ENCODE measurements at places on chromosomes 6 and 20. TPM values are rescaled to one million over a fixed set of nuclear protein-coding genes. Genes with fewer than 3 reads are reported as not detected.

DNA sequence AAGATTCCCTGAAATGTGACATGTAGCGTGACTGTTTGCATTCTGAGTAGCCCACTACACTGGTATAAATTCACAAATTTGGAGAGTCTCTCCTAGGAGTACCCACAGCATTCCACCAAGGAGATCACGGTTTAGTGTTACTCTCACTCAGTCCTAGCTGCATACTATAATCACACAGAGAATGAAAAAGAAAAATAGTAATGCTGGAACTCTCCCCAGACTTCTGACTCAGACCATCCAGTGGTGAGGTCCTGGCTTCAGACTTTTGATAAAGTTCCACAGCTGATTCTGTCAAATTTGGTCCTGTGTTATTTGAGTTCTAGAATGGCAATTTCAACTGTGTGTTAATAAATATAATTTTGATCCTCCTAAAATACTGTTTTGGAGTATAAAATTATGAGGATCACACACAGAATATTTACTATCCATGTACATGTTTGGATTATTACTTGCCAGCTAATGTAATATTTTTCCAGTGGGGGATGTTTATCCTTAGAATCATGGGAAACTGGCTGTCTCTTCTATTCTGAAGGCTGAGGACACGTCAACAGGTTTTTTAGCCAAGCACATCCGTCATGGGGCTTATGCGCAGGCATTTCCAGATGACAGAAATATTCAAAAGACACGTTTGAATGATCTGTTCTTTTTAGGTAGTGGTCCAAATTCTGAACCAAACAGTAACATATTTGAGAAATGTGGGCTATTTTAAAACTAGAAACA lies 5.1 kb upstream of the KIAA0408 start:
- no peaks in the 10 kb centered on the region for H3K27me3 ChIP-seq
- H3K4me1 ChIP-seq = peaks cover 3% of the 10 kb centered on the region
- H3K27ac ChIP-seq = peak overlapping the region; percentile 60
- no peaks in the 10 kb centered on the region for H3K36me3 ChIP-seq

DNA sequence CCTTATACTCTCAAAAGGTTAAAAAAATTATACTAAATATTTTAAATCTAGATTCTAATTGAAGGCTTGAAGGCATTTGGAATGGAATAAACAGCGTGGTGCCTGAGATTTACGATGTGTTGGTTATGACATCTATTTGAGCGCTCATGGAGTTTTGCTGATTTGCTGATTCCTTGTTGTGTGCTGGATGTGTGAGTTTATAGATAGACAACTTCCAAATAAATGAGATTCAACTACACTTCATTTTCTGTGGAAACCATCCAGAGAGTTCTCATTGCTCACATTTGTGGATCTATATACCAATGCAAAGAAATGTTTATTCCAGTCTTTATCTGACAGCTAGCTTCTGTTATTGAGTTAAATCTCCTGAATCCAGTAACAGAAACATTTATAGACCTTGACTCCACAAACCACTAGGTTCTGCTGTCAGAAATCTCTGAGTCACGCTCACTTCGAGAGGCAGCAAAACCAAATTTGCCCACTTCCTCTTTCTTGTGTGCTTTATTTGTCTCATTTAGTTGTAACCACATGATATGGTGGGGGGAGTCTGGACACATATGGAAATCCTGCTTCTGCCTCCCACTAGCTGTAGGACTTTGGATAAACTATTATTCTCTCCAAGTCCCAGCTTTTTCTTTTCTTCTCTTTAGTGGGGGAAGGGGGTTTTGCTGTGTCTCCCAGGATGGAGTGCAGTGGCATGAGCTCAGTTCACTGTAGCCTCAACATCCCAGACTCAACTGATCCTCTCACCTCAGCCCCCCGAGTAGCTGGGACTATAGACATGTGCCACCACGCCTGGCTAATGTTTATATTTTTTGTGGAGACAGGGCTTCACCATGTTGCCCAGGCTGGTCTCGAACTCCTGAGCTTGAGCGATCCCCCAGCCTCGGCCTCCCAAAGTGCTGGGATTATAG lies 54.5 kb downstream of the IPCEF1 start:
- no peak overlapping the region for H3K4me3 ChIP-seq
- H3K27ac ChIP-seq = no peak overlapping the region
- H3K36me3 ChIP-seq = no peaks in the 10 kb centered on the region
- peaks cover 14% of the 10 kb centered on the region for H3K4me1 ChIP-seq

The PTPRT gene
- total RNA-seq = 2.5 TPM

DNA sequence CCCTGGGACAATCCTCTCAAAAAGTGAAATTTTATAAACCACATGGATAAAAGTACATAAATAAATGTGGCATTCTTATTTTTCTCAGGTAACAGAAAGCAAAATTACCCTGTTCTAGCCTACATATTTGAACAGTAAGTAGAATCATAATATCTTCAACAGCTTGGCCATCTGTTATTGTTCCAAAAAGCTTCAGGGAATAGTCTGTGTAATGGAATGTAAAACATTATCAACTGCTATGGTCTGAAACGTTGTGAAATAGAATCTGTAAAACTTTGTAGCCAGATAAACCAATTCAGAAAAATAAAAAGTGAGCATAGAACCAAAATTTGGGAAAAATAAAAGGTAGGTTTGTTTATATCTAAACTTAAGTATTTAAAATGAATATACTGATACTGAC lies 114.7 kb downstream of the THEMIS start:
- no peaks in the 10 kb centered on the region for H3K4me1 ChIP-seq
- no peaks in the 10 kb centered on the region for H3K27me3 ChIP-seq
- no peaks in the 10 kb centered on the region for H3K36me3 ChIP-seq
- no peak for DNase-seq
- H3K27ac ChIP-seq = no peak overlapping the region

- no peaks in the 10 kb centered on the region for H3K27me3 ChIP-seq
- peak; percentile 1 for DNase-seq
- H3K4me1 ChIP-seq = no peaks in the 10 kb centered on the region
- H3K27ac ChIP-seq = no peak overlapping the region
These were observed 45.0 kb downstream of the EDN1 start for GRCh38 chr6:12335131-12335527.

GRCh38 chr20:38723848-38724625 lies at the start of gene SLC32A1:
Gene SLC32A1, plus strand, starts transcription at chr20:38724486. Its CDS starts 239 bp downstream, at chr20:38724725.
- H3K27ac ChIP-seq = no peak within 1 kb of the TSS
- H3K27me3 ChIP-seq = peaks cover 100% of the 10 kb centered on the region
- no peak for DNase-seq
- no peak within 1 kb of the TSS for H3K4me3 ChIP-seq
- H3K36me3 ChIP-seq = no peaks in the 10 kb centered on the region
- H3K4me1 ChIP-seq = peaks cover 50% of the 10 kb centered on the region

- no peak overlapping the region for H3K4me3 ChIP-seq
- peaks cover 21% of the 10 kb centered on the region for H3K36me3 ChIP-seq
- DNase-seq = peak; percentile 62
- no peaks in the 10 kb centered on the region for H3K4me1 ChIP-seq
These were observed 95.1 kb upstream of the MPC1 start for GRCh38 chr6:166477647-166478365.

The SCRT2 gene
- not detected for total RNA-seq
